ENCODE measurements at places on chromosomes 1 and 21.

DNA sequence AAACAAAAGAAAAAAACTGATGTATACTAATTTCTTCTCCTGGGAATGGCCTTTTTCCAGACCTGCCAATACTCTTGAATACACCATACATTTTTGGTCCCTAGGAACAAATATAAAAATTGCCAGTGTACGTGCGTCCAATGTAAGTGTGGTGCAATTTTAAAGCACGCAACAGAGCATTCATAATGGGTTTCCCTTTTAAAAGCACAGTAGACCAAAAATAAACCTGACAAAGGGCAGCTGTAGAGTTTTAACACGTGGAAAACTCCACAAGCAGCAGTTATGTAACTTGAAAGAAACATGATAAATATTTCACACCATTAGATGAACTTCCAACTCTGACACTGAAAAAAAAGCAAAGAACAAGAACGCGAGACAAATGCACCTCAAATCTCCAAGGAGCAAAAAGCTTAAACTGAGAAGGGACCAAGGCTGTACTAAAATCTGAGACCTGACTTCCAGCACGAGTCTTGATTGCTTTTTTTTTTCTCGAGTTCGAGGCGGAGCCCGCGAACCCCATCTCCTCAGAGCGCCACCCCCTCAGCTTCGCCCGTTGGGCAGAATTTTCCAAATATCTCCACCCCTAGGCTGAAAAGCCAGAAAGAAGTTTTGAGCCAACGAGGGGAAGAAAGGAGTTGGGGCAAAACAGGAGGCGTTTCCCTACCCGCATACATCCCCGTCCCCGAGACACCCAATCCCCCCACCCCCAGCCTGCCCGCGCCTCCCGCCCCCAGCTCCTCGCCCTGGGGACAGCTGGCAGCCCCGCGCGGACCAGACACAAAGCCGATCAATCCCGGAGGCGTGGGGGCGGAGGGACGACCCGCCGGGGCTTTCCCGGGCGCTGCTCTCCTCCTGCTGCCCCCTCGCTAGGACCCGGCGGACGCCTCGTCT lies at the start of gene JAM2:
Gene JAM2, plus strand, starts transcription at position 599 of the 891 bp plus-strand sequence. CDS start 564 bp downstream, outside the sequence.
- H3K4me1 ChIP-seq, result peaks cover 5% of the 10 kb centered on the region
- H3K36me3 ChIP-seq, result no peaks in the 10 kb centered on the region
- peak within 1 kb of the TSS; percentile 62 for H3K4me3 ChIP-seq
- H3K27ac ChIP-seq, result no peak within 1 kb of the TSS

- peaks cover 3% of the 10 kb centered on the region for H3K4me1 ChIP-seq
- no peaks in the 10 kb centered on the region for H3K36me3 ChIP-seq
- H3K27ac ChIP-seq, result no peak overlapping the region
- no peak overlapping the region for H3K4me3 ChIP-seq
These were observed 36.8 kb downstream of the KCNAB2 start for GRCh38 chr1:6082430-6082971.

DNA sequence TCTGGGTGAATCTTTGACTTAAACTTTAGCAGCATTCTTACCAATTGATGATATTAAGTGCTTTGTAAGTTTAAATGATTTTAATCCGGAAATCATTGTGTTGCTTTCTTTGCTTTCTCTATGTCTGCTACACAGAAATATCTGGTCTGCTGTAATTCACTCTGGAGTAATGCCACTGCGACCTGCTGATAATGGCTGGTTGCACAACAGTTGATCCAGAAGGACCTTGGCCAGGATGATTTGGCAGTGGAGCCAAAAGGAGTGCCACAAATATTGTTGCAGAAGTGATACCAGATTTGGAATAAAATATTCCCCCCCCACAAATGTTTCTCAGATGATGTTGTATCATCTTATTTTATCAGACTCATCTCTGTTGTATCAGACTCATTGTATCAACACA lies 2063.9 kb downstream of the MRPL39 start:
- no peaks in the 10 kb centered on the region for H3K36me3 ChIP-seq
- no peak overlapping the region for H3K4me3 ChIP-seq
- no peaks in the 10 kb centered on the region for H3K27me3 ChIP-seq
- H3K4me1 ChIP-seq, result no peaks in the 10 kb centered on the region
- H3K27ac ChIP-seq, result no peak overlapping the region
- no peak for DNase-seq

DNA sequence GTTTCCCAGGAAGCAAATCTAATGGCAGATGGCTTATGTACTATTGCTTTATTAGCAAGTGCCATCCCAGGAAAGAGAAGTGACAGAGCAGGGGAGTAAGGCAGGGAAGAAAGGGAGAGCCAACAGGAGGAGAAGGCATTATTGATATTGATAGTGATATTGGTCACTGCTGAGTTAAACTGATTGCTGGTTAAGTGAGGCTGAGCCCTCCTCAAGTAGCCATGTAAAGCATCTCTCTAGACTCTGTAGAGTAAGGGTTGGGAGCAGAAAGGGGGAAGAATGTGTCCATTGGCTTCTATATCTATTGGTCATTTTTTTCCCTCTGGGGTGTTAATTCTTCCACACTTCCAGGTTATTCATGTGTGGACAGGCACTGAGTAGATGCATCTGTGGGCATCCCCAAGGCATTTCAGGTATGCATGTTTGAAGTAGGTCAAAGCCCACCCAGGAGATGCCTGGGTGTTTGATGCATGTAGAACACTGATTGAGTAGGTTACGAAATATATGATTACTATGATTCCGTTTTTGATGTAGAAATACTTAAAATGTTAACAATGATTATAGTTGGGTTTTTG lies 290.5 kb upstream of the DPYD start:
- no peak for DNase-seq
- peak overlapping the region; percentile 19 for H3K27ac ChIP-seq
- H3K4me1 ChIP-seq, result peaks cover 18% of the 10 kb centered on the region
- no peaks in the 10 kb centered on the region for H3K36me3 ChIP-seq
- H3K27me3 ChIP-seq, result no peaks in the 10 kb centered on the region

DNA sequence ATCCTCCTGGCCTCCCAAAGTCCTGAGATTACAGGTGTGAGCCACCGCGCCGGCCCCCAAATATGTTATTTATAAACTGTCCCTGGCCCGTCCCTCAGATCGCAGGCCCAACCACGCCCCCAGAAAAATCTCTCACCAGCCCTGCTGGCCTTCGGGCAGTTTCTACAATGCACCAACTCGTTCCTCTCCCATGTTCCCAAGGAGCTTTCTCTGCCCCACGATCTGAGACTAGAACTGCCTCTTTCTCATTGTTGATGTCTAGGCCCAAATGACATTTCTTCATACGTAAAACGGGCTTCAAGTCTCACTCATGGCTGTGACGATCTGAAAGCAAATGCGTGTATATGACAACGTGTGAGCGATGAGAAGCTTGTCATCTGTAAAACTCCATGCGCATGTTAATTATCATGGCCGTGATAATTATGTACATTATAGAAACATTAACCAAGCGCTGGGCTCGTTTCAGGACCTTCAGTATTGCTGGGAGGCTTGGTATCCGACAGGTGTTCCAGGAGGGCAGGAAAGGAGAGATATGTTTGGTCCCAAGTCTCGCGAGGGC lies 748 bp upstream of the NIPAL3 start:
- peaks cover 51% of the 10 kb centered on the region for H3K4me1 ChIP-seq
- H3K27me3 ChIP-seq, result no peaks in the 10 kb centered on the region
- no peak for DNase-seq
- H3K4me3 ChIP-seq, result no peak overlapping the region
- no peaks in the 10 kb centered on the region for H3K36me3 ChIP-seq
- no peak overlapping the region for H3K27ac ChIP-seq

- DNase-seq, result peak; percentile 81
- H3K27me3 ChIP-seq, result peaks cover 2% of the 10 kb centered on the region
- H3K36me3 ChIP-seq, result no peaks in the 10 kb centered on the region
- H3K27ac ChIP-seq, result no peak overlapping the region
- no peak overlapping the region for H3K4me3 ChIP-seq
These were observed 211.2 kb downstream of the SETD4 start for GRCh38 chr21:35849144-35849543.

GRCh38 chr1:31957701-31958674 lies 19.8 kb upstream of the PTP4A2 start:
- H3K4me3 ChIP-seq, result no peak overlapping the region
- no peaks in the 10 kb centered on the region for H3K27me3 ChIP-seq
- H3K36me3 ChIP-seq, result no peaks in the 10 kb centered on the region
- peaks cover 21% of the 10 kb centered on the region for H3K4me1 ChIP-seq

GRCh38 chr1:25705699-25706098 lies 89.1 kb downstream of the MAN1C1 start:
- H3K4me1 ChIP-seq, result peaks cover 10% of the 10 kb centered on the region
- DNase-seq, result no peak
- H3K27me3 ChIP-seq, result no peaks in the 10 kb centered on the region
- no peak overlapping the region for H3K27ac ChIP-seq
- no peak overlapping the region for H3K4me3 ChIP-seq
- no peaks in the 10 kb centered on the region for H3K36me3 ChIP-seq

DNA sequence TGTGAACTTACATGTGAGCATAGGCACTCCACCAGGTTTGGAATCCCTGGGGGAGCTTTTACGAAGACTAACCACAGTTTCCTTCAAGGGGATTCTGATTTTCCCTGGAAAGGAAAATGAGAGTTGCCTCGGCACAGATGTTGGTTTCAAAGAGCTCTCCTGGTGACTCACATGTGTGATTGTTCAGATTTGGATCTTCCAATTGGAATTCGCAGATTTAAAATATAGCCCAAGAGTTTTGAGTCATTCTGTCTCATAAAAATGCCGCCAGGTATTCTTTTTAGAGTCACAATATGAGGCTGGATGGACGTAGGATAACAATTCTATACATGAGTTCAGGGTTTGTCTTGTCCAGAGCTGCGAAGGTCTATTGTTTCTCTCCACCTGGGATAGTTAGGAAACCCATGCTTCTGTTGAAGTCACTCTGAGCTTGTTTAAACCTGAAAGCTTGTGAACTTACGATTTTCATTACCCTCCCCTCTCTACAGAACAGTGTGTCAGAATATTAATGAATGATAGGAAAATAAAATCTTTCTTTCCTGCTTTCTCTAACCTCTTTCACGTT lies 64.9 kb downstream of the TGFB2 start:
- H3K36me3 ChIP-seq, result peaks cover 31% of the 10 kb centered on the region
- peak; percentile 79 for DNase-seq
- H3K27ac ChIP-seq, result peak overlapping the region; percentile 59
- H3K4me3 ChIP-seq, result no peak overlapping the region
- no peaks in the 10 kb centered on the region for H3K27me3 ChIP-seq

GRCh38 chr21:33943293-33943692 lies 27.7 kb upstream of the ATP5PO start:
- DNase-seq, result no peak
- H3K4me1 ChIP-seq, result peaks cover 19% of the 10 kb centered on the region
- no peaks in the 10 kb centered on the region for H3K27me3 ChIP-seq
- H3K4me3 ChIP-seq, result no peak overlapping the region

GRCh38 chr1:59574085-59574484 lies 240.7 kb upstream of the HOOK1 start:
- no peaks in the 10 kb centered on the region for H3K4me1 ChIP-seq
- H3K27me3 ChIP-seq, result no peaks in the 10 kb centered on the region
- H3K27ac ChIP-seq, result no peak overlapping the region
- no peak overlapping the region for H3K4me3 ChIP-seq
- DNase-seq, result peak; percentile 98

- peak; percentile 51 for DNase-seq
- H3K36me3 ChIP-seq, result no peaks in the 10 kb centered on the region
- no peak overlapping the region for H3K27ac ChIP-seq
These were observed 987 bp downstream of the GPR137B start for GRCh38 chr1:236143104-236143948.

DNA sequence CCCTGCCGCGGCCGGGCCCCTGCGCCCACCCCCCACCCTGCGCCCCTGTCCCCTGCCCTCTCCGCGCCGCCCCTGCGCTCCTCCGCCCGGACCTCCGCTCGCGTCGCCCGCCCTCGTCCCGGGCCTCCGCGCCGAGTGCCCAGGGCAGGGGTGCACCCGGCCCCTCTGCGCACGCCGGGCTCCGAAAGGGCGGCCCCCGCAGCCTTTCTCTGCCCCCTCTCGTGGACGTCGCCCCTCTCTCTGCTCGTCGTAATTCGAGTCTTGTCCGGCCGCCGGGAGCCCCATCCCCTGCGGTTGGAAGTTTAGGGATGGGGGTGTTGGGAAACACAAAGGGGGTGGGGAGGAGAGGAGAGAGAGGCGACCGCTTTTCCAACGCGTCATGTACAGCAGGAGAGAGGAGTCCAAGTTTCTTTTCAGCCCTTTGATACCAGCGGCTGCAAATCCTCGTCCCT lies 407 bp downstream of the GALNT2 start:
- H3K27ac ChIP-seq, result peak overlapping the region; percentile 88
- H3K4me1 ChIP-seq, result peaks cover 13% of the 10 kb centered on the region
- H3K4me3 ChIP-seq, result peak overlapping the region; percentile 92
- DNase-seq, result no peak
- no peaks in the 10 kb centered on the region for H3K27me3 ChIP-seq

DNA sequence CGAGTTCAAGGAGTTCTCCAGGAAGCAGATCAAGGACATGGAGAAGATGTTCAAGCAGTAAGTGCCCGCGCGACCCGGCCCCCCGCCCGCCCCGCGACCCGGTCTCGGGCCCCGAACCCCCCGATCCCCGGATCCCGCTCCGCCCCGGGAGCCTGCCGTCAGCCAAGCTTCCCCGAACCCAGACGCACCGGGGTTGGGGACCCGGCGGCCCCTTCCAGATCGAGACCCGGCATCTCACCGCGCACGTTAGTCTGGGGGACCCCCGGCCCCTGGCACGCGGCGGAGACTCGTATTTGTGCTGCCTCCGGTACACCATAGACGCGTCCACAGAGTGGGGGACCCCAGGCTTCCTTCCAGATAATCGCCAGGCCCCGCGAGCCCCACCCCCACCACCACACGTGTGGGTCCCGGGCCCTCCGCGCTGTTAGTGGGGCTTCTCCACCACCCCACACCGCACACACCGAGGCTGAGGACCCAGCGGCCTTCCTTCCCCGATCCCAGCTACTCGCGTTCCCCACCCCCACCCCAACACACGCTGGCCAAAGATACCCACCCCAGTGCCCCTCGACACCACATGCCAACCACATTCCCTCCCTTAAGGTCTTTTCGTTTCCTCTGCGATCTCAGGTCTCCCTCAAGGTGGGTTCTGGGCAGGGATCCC lies 665 bp downstream of the EFHD2 start:
- H3K36me3 ChIP-seq, result no peaks in the 10 kb centered on the region
- H3K27ac ChIP-seq, result peak overlapping the region; percentile 55
- H3K4me1 ChIP-seq, result peaks cover 40% of the 10 kb centered on the region
- H3K27me3 ChIP-seq, result no peaks in the 10 kb centered on the region
- H3K4me3 ChIP-seq, result peak overlapping the region; percentile 72
- DNase-seq, result no peak

DNA sequence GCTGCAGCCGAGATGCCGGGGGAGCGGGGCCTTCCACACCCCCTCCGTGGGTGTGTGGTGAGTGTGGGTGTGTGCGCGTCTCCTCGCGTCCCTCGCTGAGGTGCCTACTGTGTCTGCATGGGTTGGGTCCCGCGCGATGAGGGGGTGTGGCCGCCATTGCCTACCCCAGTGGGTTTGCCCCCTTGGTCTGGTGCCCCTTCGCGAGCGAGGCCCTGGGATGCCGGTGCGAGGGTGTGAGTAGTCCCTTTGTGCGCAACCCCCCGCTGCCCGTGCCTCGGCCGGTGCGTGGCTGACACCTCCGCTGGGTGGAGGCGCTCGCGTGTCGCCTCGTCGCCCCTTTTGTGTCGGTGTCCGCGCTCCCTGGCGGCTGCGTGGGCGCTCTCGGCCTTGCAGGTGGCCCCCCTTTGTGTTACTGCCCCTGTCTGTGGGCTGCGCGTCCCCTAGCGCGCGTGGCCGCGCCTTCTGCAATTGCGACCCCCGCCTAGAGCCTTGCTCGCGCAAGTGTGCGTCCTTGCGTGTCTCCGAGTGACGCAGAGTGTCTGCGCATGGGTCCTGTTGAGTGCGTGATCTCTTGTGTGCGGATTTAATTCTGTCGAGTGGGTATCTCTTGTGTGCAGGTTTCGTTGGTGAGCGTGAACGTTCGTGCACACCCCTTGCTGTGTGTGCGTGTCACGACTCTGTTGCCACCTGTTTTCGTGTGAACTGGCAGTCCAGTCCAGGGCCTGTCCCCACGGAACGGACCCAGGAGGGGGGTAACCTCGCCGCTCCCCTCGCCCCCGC lies 553 bp downstream of the TTC3 start:
- H3K27ac ChIP-seq, result peak overlapping the region; percentile 94
- H3K4me3 ChIP-seq, result peak overlapping the region; percentile 95
- H3K36me3 ChIP-seq, result no peaks in the 10 kb centered on the region
- peak; percentile 56 for DNase-seq
- peaks cover 14% of the 10 kb centered on the region for H3K4me1 ChIP-seq

Measured in astrocyte (in vitro differentiated cells and primary cell).